HCT116 (cell line): ENCODE measurements at places on chromosomes 11 and 22. TPM values are rescaled to one million over a fixed set of nuclear protein-coding genes. Genes with fewer than 3 reads are reported as not detected.

DNA sequence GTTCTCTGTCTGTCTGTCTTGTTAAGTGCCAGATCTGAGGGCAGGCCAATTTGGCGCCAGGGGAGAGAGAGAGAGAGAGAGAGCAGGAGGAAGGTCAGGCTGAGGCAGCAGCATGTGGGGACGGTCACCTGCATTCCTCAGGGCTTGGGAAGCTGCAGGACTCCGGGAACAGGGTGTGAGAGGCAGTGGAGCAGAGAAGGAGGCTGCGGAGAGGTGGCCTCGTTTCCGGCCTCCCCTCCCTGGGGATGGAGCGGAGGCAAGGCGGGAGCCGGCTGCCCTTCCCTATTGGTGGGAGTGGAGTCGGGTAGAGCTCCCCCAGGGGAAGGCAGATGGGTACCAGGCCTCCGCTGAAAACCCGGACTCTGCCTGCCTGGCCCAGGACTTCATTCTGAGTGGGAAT, 9.7 kb downstream of the CLMP start:
- peaks cover 23% of the 10 kb centered on the region for H3K4me1 ChIP-seq
- no peaks in the 10 kb centered on the region for H3K27me3 ChIP-seq
- no peak overlapping the region for H3K4me3 ChIP-seq

DNA sequence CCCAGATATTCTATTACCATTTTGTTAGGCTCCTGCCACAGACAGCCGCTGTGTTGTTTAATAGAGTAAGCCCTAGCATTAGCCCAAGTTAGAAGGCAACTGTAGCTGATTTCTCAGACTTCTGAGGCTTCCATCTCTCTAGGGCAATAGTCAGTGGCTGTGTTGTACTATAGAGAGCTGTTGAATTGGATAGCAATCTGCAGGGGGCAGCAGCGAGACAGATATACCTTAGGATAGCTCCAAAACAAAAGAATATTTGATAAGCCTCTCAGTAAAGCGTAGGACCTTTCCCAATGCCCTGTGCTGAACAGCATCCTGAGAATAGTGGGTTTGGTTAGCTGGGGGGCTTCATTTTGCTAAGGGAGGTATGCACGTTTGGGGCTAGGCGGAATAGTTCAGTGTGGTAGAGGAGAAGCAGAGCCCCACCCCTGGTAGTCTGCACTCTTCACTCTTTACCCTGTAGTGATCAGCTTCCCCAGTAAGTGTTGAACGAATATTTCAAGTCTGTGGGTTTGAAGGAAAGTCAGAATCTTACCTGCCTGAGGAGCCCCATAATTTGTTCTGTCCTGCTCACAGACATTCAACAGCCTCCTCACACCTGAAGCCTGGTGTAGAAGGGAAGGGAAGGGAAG, 515.1 kb downstream of the INSC start:
- DNase-seq: peak; percentile 16
- H3K27me3 ChIP-seq: peaks cover 16% of the 10 kb centered on the region; the same call in 1 of the 2 replicates
- H3K4me1 ChIP-seq: no peaks in the 10 kb centered on the region

DNA sequence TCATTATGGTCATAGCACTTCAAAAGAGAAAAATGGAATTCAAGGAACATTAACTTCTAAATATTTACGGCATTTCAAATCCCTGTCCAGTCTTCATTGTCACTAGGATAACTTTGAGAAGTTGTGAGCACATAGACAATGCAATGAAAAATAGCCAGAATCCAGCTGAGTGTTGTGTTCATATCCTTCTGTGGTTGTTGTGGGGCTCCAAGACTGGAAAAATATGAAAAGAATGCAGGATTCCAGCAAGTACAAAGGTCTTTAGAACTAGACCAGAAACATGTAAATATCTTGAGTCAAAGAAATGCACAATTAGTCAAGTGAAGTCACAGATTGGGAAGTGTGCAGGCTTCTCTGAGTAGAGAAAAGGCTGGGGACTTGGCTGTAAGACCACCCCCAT, 68.7 kb downstream of the WT1 start:
- no peak for DNase-seq
- no peaks in the 10 kb centered on the region for H3K36me3 ChIP-seq
- H3K27me3 ChIP-seq: no peaks in the 10 kb centered on the region
- no peak overlapping the region for H3K4me3 ChIP-seq
- H3K4me1 ChIP-seq: no peaks in the 10 kb centered on the region
- no peak overlapping the region for H3K27ac ChIP-seq

DNA sequence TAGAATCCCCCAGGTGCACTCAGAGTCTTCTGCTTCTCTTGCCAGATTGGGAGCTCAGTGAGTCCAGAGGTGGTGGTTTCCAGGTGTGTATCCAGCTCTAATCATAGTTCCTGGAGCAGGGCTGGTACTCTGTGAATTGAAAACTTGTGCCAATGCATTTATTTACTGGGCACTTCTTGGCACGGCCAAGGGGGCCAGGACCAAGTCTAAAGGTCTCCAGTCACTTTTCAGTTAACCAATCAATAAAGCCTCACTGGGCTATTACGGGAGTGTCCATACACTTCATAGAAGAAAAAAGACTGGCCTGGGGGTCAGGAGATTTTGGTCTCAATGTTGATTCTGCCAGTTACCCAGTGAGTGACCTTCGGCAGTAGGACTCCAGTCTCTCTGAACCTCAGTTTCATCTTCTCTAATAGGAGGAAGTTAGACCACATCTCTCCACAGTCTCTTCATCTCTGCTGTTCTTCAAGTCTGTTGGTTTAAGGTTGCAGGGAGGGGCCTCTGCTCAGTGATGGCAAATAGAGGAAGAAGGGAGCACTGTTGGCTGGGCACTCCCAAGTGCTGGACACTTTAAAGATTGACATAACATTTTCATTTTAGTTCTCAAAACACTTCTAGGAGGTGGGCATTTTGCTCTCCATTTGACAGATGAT, 188.5 kb upstream of the E2F8 start:
- H3K4me1 ChIP-seq: no peaks in the 10 kb centered on the region
- no peak overlapping the region for H3K27ac ChIP-seq
- no peaks in the 10 kb centered on the region for H3K36me3 ChIP-seq
- peaks cover 85% of the 10 kb centered on the region for H3K27me3 ChIP-seq
- no peak for DNase-seq

- peak; percentile 36 for DNase-seq
- peaks cover 21% of the 10 kb centered on the region for H3K36me3 ChIP-seq
- H3K4me1 ChIP-seq: no peaks in the 10 kb centered on the region
- no peaks in the 10 kb centered on the region for H3K27me3 ChIP-seq
- no peak overlapping the region for H3K27ac ChIP-seq
Observed at GRCh38 chr11:20397281-20397680, 9.8 kb downstream of the PRMT3 start.

DNA sequence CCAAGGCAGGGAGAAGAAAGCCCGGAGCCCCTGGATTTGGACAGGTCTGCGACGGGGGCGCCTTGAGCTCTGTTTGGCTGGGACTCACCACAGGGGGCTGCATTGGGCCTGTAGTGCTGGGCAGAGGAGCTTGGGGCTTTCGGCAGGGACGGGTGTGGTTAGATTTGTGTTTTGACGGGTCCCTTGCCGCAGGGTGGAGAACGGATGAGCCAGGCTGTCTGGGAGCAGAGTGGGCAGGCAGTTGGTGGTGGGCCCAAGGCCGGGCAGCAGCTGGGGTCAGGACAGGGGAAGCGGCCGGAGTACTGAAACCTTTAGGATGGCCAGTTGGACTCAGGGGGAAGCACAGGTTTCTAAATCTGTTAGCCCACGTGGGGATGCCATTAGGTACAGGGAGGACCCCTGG, 13.4 kb downstream of the C11orf24 start:
- peaks cover under 1% of the 10 kb centered on the region; the same call in 1 of the 2 replicates for H3K36me3 ChIP-seq
- H3K4me1 ChIP-seq: peaks cover 17% of the 10 kb centered on the region
- no peaks in the 10 kb centered on the region for H3K27me3 ChIP-seq
- no peak overlapping the region for H3K27ac ChIP-seq

OR8G5 gene
- total RNA-seq: not detected
